Stimulated activated CD4-positive, alpha-beta T cell treated with anti-CD3 and anti-CD28 coated beads, TNF-alpha, amount 100 ng/mL, for 1 hour (primary cell): ENCODE measurements at places on chromosomes 16 and 17.

DNA sequence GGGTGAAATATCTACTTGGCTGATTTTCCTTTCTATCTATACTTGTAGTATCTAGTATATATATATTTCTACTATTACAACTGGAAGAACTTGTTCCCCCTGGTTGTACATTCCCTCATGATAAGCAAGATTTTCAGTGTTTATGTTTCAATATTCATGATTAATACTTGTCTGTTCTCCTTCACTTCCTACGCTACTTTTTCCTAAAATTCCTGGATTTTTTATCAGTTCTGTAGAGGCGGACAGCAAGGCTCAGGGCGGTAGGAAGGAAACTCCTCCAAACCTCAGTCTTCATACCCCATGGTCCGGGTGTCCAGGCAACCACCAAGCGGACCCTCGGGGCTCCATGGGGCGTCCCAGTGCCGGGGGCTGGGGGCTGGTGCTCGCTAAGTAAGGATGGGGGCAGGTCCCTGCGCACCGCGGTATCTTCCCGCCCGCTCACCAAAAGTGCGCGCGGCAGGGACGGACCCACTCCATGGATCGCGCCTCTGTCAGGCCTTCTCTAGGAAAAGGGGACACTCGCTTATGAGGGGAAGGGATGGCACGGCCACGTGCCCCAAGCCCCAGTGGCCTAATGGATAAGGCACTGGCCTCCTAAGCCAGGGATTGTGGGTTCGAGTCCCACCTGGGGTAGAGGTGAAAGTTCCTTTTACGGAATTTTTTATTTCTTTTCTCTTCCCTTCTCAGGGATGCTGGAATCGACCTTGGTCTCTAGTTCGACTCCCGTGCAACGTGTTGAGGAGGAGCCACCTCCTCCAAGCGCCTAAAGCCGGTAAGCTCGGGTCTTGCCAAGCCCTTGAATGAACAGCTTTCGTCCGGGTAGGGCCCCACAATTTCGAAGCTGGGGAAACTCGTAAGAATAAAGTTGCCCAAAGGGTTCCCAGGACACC, 13.2 kb downstream of the ATP5PD start:
- peak; percentile 56 for DNase-seq

GRCh38 chr17:10266296-10266876, 68.0 kb upstream of the GAS7 start:
- DNase-seq, result no peak

- DNase-seq, result peak; percentile 83
Measured at GRCh38 chr16:87765776-87766484, at the start of gene KLHDC4. Gene KLHDC4 (minus strand): TSS chr16:87765986. CDS start chr16:87765890, 96 bp downstream.

GRCh38 chr16:19757762-19758595, 39.9 kb downstream of the IQCK start:
- no peak for DNase-seq

DNA sequence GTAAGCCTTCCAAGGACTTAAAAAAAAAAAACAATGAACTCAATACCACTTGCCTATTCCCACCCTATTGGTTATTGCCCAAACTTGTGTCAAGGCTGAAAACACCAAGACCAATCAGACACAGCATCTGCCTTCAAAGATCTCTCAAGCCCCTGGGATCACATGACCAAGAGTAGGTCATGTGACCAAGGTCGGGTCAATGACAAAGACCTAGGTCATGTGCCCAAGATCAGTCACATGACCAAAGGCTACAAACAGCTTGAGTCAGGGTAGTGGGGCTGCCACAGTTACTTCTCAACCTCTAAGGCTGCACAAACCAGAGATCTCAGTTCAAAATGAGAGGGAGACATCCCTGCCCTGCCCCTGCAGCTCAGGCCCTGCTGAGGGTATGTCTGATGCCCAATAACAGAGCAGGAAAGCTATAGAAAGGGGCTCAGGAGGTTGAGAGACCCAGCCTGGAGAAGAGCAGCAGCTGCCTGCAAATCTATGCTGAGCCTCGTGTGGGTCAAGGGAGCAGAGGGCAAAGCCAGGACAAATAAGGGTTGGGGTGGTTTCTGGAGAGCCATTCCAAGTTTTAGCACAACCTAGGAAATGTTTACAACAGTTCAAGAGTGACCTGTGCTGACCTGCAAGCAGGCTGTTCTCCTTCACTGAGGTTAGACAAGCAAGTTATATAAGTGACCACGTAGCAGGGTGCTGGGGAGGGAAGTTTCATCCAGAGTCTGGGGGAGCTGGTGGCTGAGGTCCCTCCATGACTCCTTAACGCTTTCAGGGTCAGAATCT, 48.8 kb downstream of the PIMREG start:
- DNase-seq, result no peak

GRCh38 chr17:31916491-31917064, 15.1 kb upstream of the UTP6 start:
- DNase-seq, result no peak

DNA sequence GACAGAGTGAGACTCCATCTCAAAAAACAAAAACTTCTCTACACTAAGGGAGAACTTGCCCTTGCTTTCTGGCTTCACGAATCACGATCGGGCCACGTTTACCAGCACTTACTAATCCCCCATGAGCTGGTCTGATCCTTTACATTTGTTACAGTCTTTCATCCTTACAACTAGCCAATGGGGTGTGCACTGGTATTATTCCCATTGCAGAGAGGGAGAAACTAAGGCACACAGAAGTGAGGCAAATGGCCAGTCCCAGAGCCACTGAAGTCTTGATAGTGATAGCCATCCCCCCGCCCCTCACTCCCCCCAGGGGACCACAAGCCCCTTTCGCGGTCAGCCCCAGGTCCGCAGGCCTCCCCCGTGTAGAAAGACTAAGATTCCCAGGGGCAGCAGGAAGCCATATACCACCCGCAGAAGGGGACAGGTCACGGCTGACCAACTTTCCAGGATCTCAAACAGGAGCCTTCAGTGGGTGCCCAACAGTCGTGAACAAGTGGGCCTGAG, 868 bp downstream of the NATD1 start:
- no peak for DNase-seq

- DNase-seq, result no peak
Measured at GRCh38 chr16:68000450-68000849, 1.2 kb upstream of the DPEP2 start.

- no peak for DNase-seq
Measured at GRCh38 chr17:77209330-77209748, 68.6 kb downstream of the SEC14L1 start.

DNA sequence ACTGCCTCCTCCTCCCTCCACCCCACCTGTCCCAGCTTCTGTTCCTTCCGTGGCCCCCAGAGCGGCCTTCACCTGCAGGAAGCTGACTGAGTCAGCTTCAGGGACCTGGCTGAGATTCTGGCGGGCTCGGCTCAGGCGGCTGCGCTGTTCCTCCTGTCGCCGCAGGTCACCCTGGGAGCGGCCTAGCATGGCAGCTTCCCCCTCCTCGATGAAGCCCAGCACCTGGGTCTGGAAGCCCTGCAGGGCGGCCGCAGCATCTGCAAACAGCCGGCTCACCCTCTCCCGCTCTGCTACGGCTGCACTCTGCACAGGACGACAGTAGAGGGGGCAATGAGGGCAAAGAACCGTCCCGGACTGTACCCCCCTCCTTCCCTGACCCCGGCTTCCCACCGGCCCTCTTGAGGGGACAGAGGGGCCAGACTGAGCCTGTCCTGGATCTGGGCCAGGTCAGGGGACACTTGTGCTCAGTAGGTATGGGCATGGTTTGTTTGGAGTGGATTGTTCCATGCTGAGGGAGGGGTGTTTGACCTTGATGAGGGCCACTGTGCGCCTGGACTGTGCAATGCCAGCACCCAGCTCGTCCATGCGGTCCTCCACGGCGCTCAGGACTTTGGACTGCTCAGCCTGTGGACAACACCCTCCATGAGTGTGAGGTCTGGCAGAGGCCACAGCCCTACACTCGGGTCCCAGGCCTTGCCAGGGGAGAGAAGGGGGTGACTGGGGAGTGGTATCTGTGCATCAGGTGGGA, 2.0 kb downstream of the TRIM47 start:
- DNase-seq, result peak; percentile 65

- no peak for DNase-seq
Measured at GRCh38 chr16:19784183-19784736, 66.2 kb downstream of the IQCK start.

DNA sequence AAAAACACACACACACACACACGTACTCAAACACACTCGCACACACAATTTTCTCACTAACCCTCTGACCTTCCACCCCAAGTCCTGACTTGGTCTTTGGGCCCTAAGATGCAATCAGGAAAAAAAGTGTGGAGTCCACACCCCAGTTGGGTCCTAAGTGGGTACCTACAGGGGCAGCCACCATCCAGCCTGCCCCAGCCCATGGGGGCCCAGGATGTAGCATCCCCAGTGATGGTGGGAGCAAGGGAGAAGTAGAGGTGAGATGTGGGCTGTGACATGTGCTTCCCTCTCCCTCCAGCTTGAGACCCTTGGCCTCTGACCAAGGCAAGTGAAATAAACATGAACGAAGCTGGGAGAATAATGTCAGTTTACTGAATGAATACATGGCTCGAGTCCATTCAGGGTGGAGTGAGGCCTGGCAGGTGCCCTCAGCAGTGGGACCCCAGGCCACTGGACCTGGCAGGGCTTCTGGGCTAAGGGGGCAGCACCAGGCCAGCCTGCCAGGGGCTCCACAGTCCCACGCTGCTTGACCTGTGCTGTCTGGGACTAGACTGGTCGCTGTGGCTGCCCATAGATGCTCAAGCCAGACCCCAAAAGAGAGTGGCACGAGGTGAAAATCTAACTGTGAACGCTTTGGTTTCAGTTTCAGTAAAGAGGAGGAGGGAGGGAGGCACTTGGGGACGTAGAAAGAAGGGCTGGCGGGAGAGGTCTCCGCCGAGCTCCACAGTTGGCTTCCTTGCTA, 73.7 kb downstream of the MRC2 start:
- no peak for DNase-seq

DNA sequence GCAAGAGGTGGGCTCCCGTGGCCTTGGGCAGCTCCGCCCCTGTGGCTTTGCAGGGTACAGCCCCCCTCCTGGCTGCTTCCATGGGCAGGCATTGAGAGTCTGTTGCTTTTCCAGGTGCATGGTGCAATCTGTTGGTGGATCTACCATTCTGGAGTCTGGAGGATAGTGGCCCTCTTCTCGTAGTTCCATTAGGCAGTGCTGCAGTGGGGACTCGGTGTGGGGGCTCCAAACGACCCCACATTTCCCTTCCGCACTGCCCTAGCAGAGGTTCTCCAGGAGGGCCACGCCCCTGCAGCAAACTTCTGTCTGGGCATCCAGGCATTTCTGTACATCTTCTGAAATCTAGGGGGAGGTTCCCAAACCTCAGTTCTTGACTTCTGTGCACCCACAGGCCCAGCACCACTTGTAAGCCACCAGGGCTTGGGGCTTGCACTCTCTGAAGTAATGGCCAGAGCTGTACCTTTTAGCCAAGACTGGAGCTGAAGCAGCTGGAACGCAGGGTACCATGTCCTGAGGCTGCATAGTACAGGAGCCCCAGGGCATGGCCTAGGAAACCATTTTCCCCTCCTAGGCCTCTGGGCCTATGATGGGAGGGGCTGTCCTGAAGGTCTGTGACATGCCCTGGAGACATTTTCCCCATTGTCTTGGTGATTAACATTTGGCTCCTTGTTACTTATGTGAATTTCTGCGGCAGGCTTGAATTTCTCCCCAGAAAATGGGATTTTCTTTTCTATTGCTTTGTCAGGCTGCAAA, 6.0 kb downstream of the PRKAR1A start:
- no peak for DNase-seq

DNA sequence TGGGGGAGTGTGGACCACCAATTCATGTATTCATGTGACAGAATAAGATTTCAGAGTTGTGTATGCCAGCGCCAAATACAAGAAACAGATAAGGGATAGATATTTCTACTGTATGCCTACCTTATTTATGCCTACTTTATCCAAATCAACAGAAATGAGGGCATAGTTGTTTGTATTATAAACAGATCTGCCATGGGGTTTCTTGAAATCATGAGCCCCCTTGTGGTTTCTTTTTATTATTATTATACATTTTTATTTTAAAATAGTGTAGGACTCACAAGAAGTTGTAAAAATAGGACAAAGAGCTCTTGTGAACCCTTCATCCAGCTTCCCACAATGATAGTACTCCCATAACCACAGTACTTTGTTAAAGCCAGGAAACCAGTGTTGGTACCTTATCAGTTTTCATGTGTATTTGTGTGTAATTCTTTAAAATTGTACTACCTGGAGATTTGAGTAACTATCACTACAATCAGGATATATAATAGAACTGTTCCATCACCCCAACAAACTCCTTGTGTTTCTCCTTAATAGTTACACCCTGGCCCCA, 229.4 kb downstream of the CCDC182 start:
- no peak for DNase-seq

DNA sequence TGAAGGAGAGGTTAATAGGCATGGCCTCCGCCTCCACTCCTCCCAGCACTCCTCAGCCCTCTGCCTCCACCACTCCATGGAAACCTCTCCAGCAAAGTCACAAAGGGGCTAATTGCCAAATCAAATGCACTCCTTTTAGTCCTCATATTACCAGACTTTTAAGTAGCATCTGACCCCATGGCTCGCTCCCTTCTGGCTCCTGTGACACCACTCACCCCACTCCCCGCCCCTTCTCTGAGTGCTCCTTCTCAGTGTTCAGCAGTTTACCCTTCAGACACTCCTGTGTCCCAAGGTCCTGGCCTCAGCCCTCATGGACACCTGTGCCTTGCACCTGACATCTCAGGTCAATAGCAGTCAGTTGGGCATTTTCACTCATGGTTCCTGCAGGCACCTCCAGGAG, 243.5 kb upstream of the CCL2 start:
- DNase-seq, result no peak

DNA sequence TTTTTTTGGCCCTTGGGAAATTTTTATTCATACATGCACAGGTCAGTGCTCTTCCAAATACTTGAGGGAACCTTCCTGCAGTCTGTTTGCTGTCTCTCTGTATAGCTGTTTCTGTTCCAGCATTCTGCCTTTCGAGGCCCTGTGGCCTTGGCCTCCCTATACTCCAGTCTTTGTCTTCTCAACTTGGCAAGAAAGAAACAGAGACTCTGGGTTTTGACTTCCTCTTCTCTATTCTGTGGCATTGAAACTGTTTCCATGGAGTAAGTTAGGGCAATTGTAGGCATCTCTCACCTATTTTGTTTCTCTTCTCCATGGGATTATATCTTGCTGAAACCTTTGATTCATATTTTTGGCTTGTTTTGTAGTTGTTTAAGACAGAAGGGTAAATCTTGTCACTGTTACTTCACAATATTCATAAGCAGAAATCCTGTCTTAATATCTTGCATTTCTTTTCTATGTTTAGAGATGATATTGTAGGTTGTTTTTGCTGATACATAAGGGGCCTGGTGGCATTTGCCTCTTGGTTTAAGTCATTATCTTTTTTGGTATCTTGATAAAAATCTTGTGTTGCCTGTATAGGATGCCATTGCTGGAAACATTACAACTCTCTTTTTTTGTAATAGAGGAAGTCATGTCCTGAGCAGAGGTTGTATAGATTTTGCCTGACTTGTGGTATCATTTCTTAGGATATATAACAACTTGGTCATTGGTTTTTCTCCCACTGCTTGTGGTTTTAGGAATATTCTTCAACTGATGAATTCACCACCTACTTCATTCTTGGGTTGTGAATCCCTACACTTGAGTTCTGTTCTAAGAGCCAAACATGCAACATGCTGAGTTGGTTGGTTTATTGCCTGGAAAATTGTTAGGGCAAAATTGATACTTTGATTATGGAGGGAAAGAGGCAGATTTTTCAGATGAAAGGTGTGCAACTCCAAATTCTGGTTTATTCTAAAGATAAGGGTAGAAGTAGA, 168.6 kb downstream of the FTO start:
- DNase-seq, result no peak

GRCh38 chr17:41178843-41179616, 1.0 kb upstream of the KRTAP4-2 start:
- DNase-seq, result no peak
